ENCODE measurements at places on chromosomes 5 and 9.

DNA sequence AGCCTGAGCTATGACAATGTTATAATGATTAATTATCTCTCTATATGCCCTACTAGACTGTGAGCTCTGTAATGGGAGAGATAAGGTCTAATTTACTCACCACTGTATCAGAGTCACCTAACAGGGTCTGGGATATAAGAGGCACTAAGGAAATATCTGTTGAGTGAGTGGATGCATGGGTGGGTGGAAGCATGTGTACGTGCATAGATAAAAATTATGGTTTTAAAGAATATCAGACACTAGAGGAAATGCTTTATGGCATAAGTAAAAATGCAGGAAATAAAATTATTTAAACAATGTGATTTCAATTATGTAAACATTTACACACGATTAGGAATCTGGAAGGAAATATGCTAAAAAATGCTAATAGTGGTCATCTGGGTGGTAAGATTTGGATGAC lies 137.8 kb downstream of the SPOCK1 start:
- DNase-seq, result no peak

GRCh38 chr9:6543204-6543603 lies 102.3 kb downstream of the GLDC start:
- no peak for DNase-seq

DNA sequence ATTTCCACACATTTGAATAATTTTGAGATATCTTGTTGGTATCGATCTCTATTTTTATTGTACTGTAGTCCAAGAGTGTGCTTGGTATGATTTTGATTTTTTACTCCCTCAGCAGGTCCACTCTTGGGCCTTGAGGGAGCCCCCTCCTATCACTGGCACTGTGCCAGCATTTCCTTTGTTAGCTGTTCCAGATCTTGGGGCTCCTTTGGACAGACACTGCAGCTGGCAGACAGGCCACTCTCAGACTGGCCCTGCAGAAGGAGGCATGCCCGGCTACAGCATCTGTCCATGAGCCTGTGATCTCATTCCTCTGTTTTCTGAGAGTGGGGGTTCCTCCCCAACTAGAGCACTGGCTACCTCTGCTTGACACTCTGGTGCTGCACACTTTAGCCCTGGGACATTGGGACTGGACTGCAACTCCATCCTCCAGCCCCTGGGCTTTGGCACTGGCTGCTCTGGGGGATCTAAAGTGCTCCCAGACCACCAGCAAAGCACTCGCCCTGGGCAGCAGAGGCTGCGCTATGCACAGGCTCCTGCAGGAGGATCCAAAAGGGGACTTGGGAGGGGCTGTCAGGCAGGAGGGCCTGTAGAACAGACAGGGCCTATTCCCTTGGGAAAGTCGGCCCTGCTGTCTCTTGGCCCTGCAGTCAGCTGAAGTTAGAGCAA lies 271.3 kb upstream of the DMAC1 start:
- no peak for DNase-seq

GRCh38 chr9:21491756-21492155 lies 9.6 kb upstream of the IFNE start:
- DNase-seq, result no peak

GRCh38 chr5:16480821-16481538 lies 15.4 kb upstream of the ZNF622 start:
- DNase-seq, result no peak

DNA sequence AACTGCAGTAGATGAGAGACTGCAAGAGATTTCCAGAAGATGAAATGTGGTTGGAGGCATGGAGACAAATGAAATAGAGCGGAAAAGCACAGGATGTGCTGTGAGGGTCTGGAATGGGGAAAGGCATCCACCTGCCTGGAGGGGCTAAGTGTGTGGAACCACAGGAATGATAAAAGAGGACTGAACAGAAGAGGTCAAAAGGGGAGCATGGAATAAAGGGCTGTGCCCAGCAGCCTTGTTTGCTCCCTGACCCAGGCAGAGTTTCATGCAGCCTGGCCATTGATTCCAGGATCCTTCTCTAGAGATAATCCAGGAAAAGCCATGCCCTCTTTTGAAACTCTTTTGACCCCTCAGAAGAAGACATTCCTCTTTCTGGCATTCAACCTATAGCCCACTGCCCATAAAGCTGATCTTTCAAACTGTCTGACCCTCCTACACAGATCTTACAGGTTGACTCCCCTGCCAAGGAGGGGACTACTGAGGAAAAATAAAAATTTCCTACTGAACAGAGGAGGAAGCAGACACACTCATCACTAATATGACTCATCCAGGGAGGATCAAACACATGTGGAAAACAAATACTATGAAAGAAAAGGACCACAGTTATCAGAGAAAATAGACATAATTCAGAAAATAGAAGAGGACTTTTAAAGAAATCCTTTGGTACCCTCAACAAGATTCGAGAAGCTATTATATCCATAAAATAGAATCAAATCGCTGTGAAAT lies 273.5 kb upstream of the PCSK5 start:
- DNase-seq, result no peak

- no peak for DNase-seq
These were observed 425.8 kb downstream of the MAN2A1 start for GRCh38 chr5:110115503-110115902.

GRCh38 chr5:10306806-10307205 lies 896 bp downstream of the CMBL start:
- no peak for DNase-seq

DNA sequence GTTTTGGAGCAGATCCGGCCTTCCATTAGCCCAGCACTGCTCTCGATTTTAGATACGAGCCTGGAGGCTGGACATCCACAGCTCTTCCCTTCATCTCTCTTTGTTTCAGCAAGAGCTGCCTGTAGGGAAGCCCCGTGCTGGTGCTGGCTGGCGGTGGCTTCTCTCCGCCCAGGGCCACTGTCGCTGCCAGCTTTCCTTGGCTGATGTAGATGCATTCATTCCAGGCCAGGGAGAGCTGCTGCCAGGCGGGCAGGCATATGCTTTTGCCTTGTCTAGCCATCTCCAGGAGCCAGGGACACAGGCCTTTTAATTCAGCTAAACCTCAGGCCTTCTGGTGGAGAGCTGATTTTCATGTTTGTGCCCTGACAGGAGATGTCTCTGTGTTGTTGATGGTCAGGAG lies 409.3 kb upstream of the CLINT1 start:
- DNase-seq, result no peak

DNA sequence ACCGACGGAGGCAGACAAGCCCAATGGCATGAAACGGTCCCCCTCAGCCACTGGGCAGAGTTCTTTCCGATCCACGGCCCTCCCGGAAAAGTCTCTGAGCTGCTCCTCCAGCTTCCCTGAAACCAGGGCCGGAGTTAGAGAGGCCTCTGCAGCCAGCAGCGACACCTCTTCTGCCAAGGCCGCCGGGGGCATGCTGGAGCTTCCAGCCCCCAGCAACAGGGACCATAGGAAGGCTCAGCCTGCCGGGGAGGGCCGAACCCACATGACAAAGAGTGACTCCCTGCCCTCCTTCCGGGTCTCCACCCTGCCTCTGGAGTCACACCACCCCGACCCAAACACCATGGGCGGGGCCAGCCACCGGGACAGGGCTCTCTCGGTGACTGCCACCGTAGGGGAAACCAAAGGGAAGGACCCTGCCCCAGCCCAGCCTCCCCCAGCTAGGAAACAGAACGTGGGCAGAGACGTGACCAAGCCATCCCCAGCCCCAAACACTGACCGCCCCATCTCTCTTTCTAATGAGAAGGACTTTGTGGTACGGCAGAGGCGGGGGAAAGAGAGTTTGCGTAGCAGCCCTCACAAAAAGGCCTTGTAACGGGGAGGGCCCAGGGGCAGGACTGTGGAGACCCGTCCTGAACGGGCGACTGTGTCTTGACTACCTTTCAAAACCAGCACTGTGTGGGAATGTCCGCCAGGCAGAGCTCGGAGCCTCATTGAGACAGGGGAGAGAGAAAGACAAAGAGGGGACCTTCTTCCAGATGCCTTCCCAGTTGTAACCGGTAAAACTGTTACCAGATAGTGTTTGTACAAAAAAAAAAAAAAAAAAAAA lies 29.9 kb downstream of the CD180 start:
- DNase-seq, result peak; percentile 58

- DNase-seq, result peak; percentile 57
These were observed 1.9 kb upstream of the SPDL1 start for GRCh38 chr5:169581580-169582227.

GRCh38 chr9:365436-365835 lies 150.8 kb downstream of the DOCK8 start:
- no peak for DNase-seq

- no peak for DNase-seq
These were observed 151.2 kb downstream of the ARHGEF28 start for GRCh38 chr5:73777192-73777591.

- no peak for DNase-seq
These were observed 83.8 kb downstream of the DAB2IP start for GRCh38 chr9:121735065-121735792.

DNA sequence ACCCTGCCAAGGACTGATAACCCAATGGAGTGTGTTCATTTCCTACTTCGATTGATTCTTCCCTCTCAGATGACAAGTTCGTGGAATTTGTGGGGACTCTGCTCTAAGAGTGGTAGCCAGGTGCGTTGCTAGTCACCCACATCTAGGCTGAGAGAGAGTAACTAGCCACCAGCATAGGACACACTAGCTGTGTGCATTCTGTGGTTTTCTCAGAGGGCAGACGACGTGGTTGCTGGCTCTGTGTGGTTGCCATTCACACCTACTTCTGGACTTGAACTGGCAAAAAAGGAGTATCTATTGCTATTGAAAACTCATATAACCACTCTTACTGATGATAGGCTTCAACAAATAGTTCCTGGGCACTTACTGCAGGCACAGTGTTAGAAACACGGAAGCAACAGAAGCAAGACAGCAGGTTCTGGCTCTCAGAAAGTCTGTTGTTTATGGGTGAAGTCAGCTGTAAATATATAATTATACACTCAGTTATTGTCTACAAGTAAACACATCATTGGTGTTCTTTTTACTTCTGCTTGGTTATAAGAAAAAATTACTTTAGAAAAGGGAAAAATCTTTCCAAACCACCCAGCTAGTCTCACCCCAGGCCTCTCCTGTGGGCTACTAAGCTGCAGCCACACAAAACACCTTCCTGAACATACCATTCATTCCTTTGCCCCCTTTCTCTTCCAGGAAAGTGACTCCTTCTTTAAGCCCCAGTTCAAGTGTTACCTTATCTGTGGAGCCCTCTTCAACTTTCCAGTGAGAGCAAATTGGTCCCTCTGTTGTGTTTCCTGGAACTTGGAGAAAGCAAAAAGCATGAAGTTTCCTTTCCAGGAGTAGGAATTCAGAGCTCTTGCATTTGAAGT lies 151.1 kb upstream of the HAPLN1 start:
- no peak for DNase-seq

DNA sequence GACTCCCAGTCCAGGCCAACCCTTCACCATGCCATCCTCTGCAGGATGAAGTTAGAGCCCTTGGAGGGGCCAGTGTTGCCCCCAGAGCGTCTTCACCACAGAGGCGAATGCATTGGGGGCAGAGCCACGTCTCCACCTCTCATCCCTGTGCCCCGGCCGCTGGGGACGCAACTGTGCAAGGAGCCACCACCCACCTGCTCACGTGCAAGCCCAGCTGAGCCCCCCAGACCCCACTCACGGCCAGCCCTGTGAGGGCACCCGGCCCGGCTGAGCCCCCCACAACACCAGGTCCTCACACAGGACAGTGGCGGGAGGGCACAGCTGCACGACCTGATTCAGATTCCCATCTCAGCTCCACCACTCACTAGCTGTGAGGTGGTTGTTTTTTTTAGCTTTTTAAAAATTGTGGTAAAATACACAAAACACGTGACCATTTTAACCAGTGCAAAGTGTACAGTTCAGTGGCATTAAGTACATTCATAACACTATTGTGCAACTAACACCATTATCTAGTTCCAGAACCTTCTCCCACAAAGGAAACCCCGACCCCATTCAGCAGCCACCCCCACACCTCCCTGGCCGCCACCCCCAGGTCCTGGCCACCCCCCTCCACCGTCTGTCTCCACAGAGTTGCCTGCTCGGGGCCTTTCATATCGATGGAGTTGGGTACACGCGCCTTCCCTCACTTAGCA lies 33.5 kb upstream of the UBAC1 start:
- no peak for DNase-seq

GRCh38 chr5:21646469-21646868 lies 1206.7 kb downstream of the CDH12 start:
- DNase-seq, result no peak

GRCh38 chr9:137268538-137269201 lies 8.9 kb upstream of the TOR4A start:
- no peak for DNase-seq

DNA sequence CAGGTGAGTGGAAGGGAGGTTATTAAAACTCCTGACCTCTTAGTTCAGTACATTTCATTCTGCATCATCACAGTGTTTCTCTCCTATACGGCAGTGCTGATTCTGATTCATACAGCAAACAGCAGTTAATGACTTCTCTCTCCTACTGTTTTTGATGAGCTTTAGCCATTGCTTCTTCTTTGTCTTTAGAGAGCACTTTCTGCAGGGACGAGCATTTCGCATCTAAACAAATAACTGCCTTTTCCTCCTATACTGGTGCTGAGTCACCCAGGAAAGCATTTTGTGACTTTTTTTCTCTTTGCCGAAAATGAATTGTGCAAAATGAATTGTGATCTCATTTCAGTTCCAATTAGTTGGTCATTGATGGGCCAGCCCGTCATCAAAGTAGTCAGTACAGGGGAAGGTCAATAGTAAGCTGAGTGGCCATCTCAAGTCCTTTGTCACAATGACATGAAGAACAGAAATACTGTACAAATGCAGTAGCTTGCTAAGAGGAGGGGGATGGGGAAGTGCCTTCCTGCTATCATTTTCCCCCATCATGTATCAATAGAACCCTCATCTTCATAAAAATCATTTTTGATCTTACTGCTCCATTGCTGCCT lies 98.5 kb downstream of the INSYN2B start:
- no peak for DNase-seq

- DNase-seq, result no peak
These were observed 3.6 kb downstream of the GLDC start for GRCh38 chr9:6641961-6642360.

GRCh38 chr5:121292664-121293063 lies 559.0 kb upstream of the FTMT start:
- DNase-seq, result no peak

- no peak for DNase-seq
These were observed 29.4 kb upstream of the ADAMTS2 start for GRCh38 chr5:179374506-179375235.

GRCh38 chr9:89154218-89154617 lies 24.4 kb downstream of the SHC3 start:
- no peak for DNase-seq

GRCh38 chr5:178279026-178279722 lies 46.6 kb upstream of the PHYKPL start:
- DNase-seq, result no peak

All from CD8-positive, alpha-beta memory T cell (primary cell).